Gastrocnemius medialis (tissue), 4 donors: ENCODE measurements at places on chromosomes 1 and 21. TPM values are rescaled to one million over a fixed set of nuclear protein-coding genes. Genes with fewer than 3 reads are reported as not detected.

DNA sequence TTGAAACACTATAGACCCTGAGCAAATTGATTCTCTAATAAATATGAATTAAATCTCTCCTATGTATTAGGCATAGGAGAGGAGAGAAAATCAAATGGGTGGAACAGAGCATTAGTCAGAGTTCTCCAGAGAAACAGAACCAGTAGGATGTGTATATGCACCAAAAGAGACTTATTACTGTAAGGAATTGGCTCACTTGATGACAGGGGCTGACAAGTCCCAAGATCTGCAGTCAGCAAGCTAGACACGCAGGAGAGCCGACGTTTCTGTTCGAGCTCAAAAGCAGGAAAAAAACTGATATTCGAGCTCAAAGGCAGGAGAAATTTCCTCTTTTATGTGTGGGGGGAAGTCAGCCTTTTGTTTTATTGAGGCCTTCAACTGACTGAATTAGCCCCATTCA lies 259.2 kb upstream of the KAZN start:
- H3K27ac ChIP-seq, result no peak overlapping the region
- no peak for DNase-seq
- H3K27me3 ChIP-seq, result no peaks in the 10 kb centered on the region
- H3K4me3 ChIP-seq, result no peak overlapping the region
- no peaks in the 10 kb centered on the region for H3K4me1 ChIP-seq
- no peaks in the 10 kb centered on the region for H3K36me3 ChIP-seq

DNA sequence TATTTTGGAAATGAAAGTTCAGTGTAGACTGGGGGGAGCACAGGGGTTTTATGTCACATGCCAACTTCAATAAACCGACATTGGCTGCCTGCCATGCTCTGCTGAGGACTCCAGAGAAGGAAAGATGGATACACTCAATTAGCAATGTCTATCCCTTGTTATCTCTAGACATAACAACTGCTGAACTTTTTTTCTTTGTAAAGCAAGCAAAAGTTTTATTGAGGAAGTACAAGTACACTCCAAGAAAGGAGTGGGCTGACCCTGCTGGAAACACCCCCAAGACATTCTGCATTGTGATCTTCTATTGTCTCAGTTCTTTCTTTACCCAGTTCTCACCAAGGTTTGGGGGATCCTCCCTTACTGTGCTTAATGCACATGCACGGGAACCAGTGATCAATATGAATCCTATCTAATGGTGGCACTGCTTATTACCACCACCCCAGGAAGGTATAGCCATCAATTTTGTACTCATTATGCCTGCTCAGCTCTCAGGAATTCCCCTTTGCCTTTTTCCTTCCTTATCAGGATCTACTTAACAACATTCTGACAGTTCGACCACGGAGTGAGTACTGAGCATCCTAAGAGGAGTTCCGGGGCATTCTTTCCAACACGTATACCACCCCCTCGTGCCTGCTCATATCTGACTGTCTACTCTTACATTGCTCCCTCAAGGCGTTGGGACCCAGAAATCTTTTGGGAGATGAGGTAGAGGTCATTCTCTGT lies 28.7 kb downstream of the SYNJ1 start:
- H3K4me1 ChIP-seq, result no peaks in the 10 kb centered on the region
- H3K27me3 ChIP-seq, result no peaks in the 10 kb centered on the region
- DNase-seq, result no peak

GRCh38 chr1:58468612-58469011 lies 77.9 kb downstream of the OMA1 start:
- H3K27me3 ChIP-seq, result no peaks in the 10 kb centered on the region
- H3K27ac ChIP-seq, result no peak overlapping the region
- no peaks in the 10 kb centered on the region for H3K4me1 ChIP-seq
- DNase-seq, result no peak
- H3K36me3 ChIP-seq, result no peaks in the 10 kb centered on the region

WDR64 gene
- total RNA-seq, result 0.22 TPM

LYPD8 gene
- 1.7 TPM for total RNA-seq

GNG12 gene
- total RNA-seq, result 24.5 TPM
